Stimulated activated CD8-positive, alpha-beta memory T cell treated with anti-CD3 and anti-CD28 coated beads, Interleukin-4, amount 100 ng/mL, for 48 hours (primary cell): ENCODE measurements at places on chromosomes 7 and 10.

GRCh38 chr7:30909431-30909830 lies 2.2 kb upstream of the AQP1 start:
- no peak for DNase-seq

GRCh38 chr7:106354822-106355221 lies 70.0 kb upstream of the NAMPT start:
- DNase-seq: no peak

GRCh38 chr10:49534670-49535381 lies 4.1 kb downstream of the ERCC6 start:
- DNase-seq: no peak

GRCh38 chr7:24574386-24574785 lies 1.1 kb downstream of the PALS2 start:
- no peak for DNase-seq

GRCh38 chr10:8035641-8036470 lies 18.6 kb upstream of the GATA3 start:
- peak; percentile 29 for DNase-seq

DNA sequence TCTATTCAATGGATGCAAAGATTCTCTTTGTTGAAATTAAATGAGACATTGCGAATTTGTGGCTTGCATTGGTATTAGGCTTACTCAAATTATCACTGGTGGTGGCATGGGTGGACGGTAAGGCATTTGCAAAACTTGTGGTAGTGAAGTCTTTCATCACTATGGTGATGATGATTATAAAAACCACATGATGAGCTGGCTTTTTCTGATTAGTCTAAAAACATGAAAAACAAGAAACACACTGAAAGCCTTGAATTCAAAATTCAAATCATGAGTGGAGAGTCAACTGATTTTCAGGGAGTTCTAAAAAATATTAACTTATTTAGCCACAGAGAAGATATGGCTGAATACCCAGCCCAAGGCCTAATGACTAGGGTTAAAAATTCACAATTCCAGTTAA lies 99.8 kb upstream of the HGF start:
- DNase-seq: no peak

GRCh38 chr7:93258661-93259060 lies 26.5 kb downstream of the VPS50 start:
- no peak for DNase-seq

DNA sequence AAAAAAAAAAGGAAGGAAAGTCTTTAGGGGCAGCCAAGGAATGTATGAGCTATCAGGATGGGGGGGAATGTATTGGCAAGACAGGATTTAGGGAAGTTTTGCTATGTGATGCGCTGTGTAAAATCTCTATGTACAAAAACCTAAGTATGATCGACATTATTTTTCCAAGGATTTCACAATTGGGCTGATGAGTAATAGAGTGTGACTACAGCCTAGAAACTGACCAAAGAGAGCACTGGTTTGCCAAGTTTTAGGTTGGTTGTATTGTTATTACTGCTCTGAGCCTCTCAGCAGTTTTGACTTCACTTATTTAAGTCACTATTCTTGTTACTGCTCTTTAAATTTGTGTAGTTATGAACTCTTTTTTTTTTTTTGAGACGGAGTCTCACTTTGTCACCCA lies 107.3 kb downstream of the NRCAM start:
- DNase-seq: no peak

- DNase-seq: no peak
Observed at GRCh38 chr7:138549082-138549481, 89.0 kb downstream of the TRIM24 start.

GRCh38 chr7:91286432-91286831 lies 22.2 kb downstream of the FZD1 start:
- DNase-seq: no peak

DNA sequence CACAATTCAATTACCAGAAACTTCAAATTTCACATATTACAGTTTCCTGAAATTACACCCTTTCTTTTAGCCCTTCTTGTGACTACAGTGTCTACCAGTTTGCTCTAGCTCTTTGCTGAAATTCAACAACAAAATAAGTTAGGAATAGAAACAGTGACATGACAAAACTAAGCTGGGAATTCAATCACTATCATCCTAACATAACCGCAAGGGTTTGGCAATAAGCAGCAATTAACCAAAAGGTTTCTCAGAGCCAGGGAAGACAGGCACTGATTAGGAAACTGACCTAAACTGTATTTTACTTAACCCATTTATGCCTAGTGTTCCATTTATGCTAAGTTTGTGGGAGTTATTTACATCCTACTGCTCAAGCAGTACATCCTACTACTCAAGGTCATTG lies 31.3 kb downstream of the HIBADH start:
- DNase-seq: no peak

DNA sequence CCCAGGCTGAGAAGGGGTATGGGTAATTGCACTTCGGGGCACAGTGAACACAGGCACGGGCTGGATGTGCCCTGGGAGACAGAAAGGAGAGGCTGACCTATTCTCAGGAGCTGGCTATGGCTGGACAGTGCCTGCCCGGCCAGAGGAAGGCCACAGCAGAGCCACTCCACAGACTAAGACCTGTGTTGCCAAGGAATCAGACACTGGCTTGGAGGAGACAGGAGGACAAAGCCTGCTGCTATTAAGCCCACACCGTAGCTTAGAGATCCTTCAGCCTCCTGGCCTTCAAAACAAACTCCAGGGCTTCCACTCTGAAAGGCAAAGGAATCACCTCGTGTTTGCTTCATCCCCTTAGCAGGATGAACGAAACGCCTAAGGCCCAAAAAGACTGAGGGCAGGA lies 82.2 kb downstream of the ALOX5 start:
- DNase-seq: no peak

GRCh38 chr10:78215645-78216044 lies 182.0 kb downstream of the RPS24 start:
- no peak for DNase-seq

- no peak for DNase-seq
Observed at GRCh38 chr10:43925793-43926192, 277.1 kb upstream of the ZNF32 start.

DNA sequence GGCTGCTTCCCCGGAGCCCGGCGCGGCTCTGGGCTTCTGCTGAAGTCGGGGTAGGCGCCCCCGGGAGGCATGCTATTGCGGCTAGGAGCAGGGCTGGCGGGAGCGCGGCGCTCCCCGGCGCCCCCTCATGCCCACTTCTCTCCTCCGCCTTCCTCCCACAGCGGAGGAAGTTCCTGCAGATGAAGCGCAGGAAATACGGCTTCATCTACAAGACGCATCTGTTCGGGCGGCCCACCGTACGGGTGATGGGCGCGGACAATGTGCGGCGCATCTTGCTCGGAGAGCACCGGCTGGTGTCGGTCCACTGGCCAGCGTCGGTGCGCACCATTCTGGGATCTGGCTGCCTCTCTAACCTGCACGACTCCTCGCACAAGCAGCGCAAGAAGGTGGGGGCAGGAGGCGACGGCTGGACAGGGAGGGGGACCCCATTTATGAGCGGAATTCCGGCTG lies 479 bp downstream of the CYP26A1 start:
- DNase-seq: peak; percentile 35
